ENCODE measurements at places on chromosomes 16 and 17.

GRCh38 chr16:55588799-55589198, 22.3 kb downstream of the CAPNS2 start:
- no peak for DNase-seq

DNA sequence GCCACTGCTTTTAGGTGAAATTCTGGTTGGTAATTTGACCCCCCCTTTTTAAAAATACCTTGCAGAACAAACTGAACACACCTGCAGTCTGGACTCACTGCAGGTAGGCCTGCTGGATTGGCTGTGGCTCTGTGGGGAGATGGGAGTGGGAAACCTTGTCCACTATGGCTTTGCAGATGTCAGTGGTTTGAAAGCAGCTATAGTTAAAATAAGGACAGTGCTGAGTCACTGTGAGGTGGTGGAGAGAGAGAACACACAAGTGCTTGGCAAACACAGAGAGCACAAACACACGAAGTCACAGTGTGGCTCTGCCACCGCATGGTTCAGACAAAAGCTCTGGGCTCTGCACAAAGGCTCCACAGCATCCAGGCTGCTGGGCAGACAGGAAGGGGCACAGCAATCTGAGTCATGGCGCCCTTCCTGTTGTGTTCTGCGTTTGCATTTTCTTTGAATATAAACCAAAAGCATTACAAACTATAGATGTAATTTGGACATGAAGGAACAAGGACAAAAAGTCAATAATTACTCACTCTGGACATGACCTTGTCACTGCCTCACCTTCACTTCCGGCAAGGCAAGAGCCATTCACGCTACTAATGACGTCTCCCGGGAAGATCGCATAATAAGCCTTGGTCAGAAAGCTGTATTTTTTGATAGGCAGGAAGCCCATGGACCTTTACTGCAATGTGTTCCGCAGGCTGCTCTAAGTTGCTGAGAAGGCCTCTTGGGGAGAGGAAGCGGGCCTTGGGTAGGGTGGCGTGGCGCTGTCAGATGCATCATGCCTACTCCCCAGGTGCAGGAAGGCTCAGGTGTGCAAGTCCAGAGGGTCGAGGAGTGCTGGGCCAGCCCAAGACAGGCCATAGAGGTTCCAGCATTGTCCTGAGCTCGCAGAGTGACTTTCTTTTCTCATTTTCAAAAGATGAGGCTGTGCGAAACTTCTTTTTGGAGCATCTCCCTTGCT, 60.1 kb upstream of the MED9 start:
- DNase-seq: peak; percentile 84

DNA sequence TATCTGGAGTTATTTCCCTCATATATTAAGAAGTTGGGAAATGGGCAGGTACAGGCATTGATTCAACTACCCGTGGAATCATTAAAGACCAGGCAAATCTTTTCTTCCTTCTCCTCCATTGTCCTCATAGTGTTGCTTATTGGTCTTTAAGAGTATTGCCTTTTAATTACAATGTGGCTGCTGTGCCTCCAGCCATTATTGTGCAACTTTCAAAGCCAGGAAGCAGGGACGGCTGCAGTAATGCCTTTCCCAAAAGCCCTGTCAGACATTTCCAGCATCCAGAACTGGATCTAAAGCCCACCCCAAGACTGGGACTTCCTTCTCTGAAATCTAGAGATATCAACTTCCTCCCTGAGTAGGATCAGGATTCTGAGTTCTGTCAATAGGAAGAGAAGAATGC, 42.3 kb upstream of the MED9 start:
- no peak for DNase-seq

GRCh38 chr16:67733734-67734470, 14.8 kb upstream of the GFOD2 start:
- no peak for DNase-seq

GRCh38 chr17:78421534-78422266, 43.3 kb downstream of the PGS1 start:
- DNase-seq: peak; percentile 85

- DNase-seq: no peak
Measured at GRCh38 chr16:88383401-88384221, 852 bp downstream of the ZNF469 start.

DNA sequence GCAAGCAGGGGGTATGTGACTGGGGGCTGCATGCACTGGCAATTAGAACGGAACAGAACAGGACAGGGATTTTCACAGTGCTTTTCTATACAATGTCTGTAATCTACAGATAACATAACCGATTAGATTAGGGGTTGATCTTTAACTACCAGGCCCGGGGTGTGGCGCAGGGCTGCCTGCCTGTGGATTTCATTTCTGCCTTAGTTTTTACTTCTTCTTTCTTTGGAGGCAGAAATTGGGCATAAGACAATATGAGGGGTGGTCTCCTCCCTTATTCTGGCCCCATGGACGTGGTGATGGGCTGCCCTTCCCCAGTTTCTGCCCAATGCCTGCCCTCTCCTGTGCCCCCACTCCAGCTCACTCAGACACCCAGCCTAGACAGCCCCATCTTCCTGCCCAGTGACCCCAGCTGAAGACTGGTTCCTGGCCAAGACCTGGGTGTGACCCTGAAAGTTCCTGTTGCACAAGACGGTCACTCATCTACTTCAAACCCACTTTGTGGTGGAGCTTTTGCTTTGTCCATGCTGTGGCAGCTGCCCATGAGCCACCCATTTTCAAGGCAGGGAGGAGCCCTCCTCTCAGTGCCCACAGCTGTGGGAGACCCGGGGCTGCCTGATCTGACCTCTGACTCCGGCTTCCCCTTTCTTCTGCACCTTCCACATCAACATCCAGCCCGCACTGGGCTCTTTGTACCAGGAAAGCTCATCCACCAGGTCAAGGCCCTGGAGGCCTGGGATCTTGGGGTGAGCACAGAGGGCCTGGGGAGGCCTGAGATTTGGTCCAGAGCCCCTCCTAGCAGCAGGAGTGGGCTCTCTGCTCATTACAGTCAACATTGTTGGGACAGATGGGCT, 18.6 kb downstream of the ALOX12B start:
- DNase-seq: no peak

DNA sequence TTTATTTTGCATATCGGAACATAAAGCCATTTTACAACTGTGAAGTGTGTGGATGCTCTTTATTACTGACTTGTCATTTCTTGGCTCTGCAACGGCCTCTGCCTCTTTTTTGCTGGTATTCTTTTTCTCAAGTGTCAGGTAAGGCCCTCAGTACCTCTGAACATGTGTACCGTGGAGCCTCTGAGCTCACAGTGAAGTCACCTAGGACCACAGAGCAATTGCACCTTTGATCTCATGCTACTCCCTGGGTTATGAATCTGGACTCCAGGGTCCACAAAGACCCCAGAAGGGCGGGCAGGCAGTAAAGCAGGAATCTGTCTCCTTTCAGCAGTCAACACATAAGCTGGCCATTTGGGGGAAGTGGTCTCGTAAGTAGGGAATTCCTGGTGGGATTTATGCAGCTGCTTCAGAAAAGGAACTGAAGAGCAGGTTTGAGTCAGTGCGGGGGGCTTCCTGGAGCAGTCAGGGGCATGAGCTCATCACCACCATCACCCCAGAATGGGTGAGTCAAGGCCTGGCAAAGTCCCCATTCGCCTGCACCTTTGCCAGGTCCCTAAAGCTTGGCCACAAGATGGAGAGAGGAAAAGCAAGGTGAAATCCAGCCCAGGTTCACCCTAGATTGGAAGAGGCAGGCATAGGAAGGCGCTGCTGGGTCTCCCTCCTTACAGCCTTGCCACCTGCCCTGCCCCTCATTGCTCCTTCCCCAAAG, 33.0 kb downstream of the TBX4 start:
- DNase-seq: no peak

- no peak for DNase-seq
Measured at GRCh38 chr16:19523184-19523558, 571 bp upstream of the CCP110 start.

DNA sequence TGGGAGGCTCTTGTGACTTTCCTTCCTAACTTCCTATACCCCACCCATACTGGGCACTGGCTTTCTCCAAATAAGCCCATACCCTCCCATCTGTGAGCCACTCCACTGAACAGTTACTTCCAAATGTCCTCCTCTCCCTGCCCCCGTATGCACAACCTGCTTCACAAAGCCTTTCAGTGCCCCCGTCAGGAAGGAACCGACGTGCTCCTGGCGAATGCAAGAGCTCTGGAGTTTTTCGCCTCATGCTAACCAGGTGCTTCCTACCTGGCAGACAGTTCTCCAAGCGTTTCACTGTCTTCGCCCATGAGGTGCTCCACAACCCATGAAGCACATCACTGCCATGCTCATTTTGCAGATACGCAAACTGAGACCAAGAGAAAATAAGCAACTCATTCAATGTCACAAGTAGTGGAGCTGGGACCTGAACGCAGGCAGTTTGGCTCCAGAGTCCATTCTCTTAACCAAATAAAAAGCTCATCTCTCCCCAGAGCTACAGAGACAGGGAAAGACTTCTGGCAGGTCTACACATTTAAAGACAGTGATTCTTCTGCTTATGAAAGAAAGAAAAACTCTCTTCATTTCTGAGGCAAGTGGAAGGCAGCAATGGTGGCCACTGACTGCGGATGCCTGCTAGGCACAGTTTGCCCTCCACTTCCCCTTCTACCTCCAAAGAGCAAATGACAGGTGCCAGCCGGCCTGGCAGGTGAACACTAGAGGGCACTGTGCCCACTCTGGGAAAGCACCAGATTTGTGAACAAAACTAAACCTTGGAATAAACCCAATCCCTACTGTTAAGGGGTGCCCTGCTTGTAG, 23.8 kb downstream of the SPHK1 start:
- DNase-seq: peak; percentile 72

GRCh38 chr17:62627904-62628633, 599 bp downstream of the MRC2 start:
- peak; percentile 62 for DNase-seq

DNA sequence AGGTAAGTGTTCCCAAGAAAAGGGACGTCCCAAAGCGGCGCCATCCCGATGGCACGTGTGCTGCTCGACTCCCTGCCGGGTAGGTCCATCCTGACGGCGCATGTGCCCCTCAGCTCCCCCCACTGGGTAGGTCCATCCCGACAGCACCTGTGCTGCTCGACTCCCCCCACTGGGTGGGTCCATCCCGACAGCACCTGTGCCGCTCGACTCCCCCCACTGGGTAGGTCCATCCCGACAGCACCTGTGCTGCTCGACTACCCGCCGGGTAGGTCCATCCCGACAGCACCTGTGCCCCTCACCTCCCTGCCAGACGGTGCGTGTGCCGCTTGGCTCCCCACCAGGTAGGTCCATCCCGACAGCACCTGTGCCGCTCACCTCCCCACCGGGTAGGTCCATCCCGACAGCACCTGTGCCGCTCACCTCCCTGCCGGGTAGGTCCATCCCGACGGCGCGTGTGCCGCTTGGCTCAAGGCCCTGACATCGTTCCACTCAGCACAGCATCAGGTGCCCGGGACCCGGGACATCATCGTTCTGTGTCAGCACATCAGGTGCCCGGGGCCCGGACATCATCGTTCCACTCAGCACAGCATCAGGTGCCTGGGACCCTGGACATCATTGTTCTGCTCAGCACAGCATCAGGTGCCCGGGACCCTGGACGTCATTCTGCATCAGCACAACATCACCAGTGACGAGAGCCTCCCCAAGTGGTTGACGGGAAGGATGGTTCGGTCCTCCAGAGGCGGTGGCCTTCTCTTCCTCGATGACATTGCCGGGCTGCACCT, 5.7 kb upstream of the FN3K start:
- DNase-seq: no peak

DNA sequence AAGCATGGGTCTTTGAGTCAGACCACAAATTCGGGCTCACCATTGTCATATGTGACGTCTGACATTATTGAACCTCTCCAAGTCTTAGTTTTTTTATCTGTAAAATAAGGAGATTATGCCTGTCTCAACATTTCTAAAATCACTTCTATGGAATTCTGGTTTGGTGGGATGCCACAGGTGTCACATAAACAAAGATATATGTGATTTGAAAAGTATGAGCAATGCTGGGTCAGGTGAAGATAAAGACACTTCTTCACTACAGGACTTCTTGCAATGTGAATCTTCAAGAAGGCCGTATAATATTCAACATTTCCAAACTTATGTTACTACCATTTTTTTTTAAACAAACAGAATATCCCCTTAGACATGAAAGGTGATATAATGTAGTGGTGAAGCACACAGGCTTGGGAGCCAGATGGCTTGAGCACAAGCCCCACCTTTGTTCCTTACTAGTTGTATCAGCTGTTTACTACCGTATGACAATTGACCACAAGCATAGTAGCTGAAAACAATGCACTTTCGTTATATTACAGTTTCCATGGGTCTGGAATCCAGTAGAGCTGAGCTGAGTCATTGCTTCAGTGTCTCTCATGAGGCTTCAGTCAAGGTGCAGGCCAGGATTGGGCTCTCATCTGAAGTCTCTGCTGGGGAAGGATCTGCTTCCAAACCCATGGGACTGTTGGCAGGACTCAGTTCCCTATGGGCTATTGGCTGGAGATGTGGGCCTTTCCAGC, 87.7 kb downstream of the UTP18 start:
- DNase-seq: no peak
